ENCODE measurements at places on chromosomes 6 and 20.

DNA sequence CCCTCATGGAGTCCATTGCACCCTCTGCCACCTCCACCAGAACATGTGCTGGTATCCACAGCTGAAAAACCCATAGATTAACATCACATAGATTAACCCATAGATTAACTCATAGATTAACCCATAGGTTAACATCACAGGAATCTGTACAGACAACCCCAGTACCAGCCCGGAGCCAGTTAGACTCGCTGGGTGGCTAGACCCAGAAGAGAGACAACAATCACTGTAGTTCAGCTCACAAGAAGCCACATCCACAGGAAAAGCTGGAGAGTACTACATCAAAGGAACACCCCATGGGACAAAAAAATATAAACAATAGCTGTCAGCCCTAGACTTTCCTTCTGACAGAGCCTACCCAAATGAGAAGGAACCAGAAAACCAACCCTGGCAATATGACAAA lies 25.1 kb downstream of the SERPINB9 start:
- no peak for DNase-seq

DNA sequence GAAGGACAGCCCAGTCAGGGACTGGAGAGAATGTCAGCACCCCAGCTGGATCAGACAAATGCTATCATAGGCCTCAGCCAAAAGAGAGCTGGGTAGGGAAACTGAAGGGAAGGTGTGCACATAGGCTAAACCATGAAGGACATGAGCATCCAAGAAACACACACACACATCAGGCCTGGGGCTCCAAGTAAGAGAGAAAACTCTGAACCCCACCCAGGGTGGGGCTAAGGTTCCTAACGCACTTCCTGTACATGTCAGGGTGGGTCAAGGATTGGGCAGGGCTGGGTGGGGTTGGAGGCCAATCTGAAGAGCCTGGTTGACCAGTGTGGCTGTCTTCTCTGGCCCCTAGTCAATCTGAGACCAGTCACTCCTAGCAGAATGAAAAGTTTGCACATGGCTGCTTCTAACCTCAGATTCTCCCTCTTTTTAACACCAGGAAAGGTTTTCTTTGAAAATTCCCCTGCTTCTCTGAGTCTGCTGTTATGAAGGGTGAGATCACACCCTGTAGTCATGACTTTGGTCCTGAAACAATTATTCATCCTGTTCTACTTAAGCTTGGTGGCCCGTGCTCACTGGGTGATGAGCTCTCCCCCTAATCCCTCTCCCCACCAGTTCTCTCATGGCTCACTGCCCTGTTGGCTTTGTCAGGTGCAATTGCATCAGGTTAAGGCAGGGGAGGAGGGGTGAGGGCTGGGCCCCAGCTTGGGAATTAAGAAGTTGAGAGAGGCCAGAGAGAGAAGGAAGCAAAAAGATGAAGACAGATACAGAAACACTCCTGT lies 88.4 kb downstream of the MAFB start:
- no peak for DNase-seq

DNA sequence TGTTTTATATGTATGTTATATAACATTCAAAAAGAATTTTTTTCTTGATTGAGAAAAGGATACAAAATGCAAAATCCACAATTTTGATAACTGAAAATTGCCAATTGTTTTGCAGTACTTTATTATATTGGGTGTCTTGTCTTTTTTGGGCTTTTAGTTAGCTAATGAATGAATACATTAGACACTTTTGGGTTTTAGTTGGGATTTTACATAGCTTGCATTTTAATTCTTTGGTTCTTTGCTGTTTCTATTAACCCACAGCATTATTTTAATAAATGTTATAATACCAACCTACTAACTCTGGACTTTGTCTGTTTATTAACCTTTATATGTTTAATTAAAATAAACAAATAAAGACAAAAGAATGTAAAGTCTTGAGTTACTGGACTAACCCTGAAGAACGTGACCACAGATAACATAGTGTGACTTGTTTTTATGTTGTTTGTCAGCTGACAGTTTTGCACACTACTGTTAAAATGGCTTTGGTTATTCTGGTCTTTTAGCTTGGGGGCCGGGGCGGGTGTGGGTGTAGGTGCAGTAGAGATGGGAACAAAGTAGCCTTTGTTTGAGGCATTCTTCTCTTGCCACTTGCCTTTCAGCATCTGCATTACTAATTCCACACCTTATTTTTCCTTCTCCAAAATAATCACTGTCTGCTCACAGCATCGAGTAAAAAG lies 159.1 kb downstream of the QKI start:
- DNase-seq, result no peak

GRCh38 chr6:2546901-2547300 lies 203.8 kb downstream of the MYLK4 start:
- DNase-seq, result no peak

DNA sequence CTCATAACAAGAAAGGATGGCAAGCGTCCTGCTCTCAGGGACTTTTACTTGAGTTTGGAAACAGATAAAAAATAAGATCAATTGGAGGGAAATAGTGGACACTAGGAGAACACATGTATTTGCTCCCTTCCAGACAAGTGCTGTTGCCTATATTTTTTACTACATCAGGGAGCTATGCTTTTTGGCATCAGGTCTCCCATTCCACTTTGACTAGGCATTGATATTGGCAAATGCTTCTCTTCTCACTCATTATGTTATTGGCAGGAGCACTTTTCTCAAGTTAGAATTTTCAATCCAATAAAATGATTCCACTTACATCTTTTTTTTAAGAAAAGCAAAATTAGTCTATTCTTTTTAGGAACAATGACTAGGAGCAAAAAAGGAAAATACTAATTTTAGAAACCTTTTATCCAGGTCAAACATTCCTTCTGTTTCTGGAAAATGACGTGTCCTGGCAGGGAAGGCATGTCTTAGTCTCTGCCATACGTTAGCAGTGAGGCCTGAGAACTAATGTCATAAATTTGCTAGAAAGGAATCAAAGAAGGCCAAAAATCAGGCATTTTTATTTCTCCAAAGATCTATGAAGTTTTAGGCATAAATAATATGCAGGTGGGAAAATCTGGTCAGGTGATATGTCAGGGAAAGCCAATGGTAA lies 21.4 kb downstream of the BCAS1 start:
- no peak for DNase-seq

DNA sequence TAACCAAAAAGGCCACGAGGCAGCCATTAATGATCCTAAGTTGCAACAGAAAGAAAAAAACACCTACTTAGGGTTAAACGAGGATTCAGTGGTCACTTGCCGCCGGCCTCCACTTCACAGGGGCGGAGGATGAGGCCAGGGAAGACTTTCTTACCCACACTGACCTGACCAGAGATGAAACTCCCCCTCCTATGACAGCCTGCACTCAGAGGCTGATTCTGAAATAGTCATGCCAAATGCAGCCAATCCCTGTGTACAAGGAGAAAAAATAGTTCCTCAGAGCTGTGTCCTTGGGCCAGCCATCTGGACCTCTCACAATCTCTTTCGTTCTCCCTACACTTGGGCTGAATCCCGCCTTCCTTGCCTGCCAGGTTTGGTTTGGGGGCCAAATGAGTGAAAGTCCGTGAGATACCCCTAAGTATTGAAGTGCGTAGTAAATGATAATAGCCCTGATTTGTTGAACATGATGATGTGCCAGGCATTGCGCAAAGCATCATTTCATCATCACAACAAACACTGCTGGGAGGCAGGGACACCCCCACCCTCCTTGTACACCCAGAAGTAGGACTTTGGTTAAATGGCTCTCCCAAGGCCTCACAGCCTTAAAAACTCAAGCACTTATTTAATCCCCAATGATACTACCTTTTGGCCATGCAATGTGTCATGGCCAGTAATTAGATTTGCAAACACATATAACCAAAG lies 3.2 kb upstream of the IRF4 start:
- no peak for DNase-seq

- no peak for DNase-seq
Measured at GRCh38 chr20:9397928-9398327, 116.5 kb upstream of the LAMP5 start.

GRCh38 chr6:108323710-108324466 lies 29.0 kb downstream of the AFG1L start:
- no peak for DNase-seq

DNA sequence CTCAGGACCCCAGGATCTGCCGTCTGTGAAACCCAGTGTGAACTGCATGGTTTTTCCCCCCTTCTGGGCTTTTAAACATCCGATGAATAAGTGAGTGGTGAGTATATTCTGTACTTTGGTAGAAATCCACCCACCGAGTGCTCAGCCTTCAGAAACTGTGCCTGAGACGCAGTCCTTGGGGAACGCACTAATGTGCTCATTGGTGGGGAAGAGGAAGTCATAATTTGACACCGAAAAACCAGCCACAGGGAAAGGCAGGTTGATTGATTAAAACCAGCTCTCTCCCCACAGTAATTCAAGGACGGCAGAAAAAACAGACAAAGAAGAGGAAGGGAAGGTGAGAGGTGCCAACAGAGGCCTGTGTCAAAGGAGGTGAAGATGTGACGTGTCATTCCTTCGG lies 21.7 kb downstream of the EDN3 start:
- DNase-seq, result no peak

DNA sequence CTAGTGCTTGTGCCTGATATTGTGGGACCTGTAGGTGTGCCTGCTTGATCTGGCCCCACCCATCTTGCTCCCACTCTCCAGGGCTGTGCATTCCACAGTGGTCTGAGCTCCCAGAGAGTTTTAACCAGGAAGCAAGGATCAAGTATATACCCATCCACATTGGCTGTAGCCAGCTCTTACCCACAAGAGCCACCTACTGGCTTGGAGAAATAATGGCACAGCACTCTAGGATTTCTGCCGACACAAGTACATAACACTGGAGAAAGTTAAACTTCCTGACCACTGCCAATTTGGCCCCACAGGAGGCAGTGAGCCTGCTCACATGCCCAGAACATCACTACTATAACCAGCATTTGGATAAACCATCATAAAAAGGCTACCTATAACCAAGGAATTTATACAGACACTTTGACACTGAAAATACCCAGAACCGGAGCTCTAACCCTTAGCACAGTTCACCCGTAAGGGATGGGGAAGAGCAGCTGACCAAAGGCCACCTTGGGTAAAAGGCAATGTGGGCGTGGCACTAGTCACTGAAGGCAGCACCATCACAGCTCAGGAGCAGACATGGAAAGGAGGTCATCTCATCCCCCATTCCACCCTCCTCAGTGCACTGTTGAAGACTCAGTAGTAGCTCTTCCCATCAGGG lies 440.4 kb downstream of the BTBD3 start:
- no peak for DNase-seq

DNA sequence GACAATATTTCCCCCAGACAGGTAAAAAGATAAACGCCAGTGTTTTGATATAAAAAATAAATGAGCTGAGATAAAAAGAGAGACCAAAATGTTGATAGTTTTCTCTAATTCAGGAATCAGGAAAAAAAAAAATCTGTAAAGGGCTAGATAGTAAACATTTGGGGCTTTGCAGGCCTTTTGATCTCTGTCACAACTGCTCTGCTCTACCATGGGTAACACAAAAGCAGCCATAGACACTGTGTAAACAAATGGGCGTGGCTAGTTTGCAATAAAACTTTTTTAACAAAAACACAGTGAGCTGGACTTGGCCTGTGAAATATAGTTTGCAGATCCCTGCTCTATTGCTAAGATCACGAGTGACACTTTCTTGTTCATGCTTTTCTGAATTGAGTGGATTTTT lies 219.1 kb upstream of the STXBP5 start:
- no peak for DNase-seq

DNA sequence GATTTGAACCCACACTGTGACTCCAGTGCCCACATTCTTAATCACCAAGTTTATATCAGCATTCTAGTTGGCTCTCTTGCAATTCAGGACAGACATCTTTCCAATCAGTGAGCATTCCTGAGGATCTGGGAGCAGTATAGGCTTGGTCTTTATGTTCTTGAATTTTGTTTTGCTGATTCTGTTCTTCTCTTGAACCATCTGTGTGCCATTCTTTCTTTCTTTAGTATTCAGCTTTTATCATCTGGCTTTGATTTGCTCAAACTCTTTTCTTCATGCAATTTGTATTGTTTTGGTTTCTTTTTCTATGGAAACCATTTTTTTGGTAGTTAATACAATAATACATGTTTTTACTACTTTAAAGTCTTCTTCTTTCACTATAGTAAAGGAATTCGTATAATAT lies 162.4 kb downstream of the CD109 start:
- DNase-seq, result no peak

DNA sequence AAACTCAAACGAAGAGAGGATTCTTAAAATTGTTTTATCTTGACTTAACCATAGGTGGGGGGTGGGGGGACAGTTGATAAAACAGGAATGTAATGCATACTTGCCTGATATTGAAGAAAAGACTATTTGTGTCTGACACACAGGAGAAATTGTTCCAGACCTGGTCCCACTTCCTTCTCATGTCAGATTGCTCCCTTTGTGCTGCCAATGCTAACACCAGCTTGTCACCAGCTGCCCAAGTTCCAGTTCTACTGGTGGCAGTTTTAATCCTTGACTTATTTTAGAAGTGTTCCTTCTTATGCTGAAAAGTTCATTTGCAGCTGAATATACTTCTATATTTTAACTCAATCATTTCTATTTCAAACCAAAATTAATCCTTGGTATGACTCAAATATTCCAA lies 127.3 kb downstream of the GMDS start:
- no peak for DNase-seq

DNA sequence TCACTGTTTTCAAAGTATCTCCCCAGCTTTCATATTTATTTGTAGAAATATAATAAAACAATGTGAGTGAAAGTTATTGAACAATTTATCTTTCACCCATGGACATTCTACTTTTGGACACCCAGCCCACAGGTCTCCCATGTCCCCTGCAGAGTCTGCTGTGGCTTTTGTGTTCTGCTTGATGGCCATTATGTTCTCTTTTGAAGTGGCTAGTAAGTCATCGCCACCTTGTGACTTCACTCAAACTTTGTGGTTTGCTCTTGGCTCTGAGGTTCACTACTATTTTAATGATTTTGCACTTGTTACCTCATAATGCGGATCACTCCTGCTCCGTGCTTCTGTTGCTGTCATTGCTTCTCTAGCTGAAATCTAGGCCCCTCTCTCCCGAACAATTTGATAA lies 10.2 kb upstream of the DEFB113 start:
- no peak for DNase-seq

DNA sequence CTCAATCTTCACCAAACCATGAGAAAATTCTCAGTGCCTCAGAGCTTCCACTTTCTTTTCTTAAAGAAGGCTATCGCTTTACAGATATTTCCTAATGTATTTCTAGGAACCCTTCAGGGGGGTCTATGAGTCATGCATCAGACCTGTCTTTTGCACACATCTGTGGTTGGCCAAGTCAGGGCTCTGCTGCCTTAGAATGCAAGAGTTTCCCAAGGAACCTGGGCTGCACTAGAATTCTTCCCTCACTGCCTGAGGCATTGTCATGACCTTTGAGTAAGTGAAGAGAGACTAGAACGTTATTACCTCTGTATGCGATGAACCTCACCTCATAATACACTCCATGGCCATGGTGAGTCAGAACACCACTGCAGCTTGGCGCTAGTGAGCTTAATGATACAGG lies 365.0 kb upstream of the ID4 start:
- no peak for DNase-seq

DNA sequence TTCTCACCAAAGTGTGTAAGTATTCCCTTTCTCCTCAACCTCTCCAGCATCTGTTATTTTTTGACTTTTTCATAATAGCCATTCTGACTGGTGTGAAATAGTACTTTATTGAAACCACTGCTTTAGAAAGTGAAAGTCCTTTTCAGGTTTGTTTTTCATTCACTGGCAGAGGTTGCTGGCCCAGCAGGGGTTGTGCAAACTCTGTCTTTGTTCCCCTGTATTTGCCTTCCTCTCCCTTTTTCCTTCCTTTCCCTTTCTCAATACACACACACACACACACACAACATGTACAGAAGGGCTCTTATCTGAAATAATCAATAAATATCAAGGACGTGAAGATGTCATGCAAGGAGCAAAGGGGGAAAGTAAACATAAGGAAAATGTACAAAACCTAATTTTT lies 99.8 kb downstream of the LY86 start:
- no peak for DNase-seq

Measured in activated CD4-positive, CD25-positive, alpha-beta regulatory T cell treated with anti-CD3 and anti-CD28 coated beads, Interleukin-2, amount 50 U/mL, for 72 hours (primary cell).